ENCODE measurements at places on chromosomes 4 and X.

- DNase-seq: no peak
Observed at GRCh38 chr4:65552057-65552456, 118.2 kb downstream of the EPHA5 start.

GRCh38 chr4:118005883-118006282, 28.4 kb upstream of the NDST3 start:
- DNase-seq: no peak

DNA sequence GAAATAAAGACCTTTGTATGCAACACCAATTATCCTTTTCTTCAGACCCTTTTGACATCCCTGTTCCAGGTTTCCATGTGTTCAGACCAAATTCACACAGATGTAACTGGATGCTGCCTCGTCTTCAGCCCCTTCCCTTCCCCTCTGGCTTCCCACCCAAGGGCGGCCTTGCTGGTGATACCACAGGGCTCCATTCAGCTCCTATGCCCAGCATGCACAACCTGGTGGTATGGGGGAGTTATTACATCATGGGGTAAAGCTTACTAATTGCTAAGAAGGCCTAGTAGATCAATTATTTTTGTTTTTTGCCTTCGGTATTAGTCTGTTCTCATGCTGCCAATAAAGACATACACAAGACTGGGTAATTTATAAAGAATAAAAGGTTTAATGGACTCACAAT, 317.0 kb upstream of the CXXC4 start:
- DNase-seq: no peak

DNA sequence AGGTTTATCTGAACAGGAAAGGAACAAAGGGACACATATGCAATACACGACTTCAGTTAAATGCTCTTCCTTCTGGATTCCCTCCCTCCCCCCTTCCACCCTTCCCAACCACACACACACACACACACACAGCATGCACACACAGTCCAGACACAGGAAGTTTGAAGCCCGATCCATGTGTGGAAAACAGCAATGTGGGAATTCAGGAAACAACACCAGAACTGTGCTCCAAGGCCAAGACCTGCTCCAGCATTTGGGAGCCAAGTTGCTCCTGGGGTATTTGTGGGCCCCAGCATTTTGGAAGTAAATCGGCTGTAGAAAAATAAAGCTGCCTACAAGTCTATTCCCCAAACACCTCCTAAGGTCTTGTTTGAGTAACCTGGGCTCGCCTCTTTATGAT, 5.6 kb upstream of the AMOT start:
- DNase-seq: no peak

DNA sequence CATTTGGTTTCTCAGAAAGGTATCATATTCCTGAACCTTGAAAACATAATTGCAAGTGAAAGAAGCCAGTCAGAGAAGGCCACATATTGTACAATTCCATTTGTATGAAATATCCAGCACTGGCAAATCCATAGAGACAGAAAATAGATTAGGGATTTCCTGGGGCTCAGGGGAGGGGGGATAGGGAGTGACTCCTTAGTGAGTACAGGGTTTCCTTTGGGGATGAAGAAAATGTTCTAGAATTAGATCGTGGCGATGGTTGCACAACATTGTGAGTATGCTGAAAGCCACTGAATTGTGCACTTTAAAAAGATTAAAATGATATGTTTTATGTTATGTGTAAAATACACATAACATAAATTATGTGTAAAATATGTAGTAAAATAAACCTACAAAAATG, 10.3 kb downstream of the XPNPEP2 start:
- no peak for DNase-seq

GRCh38 chr4:102503831-102504786, 3.0 kb downstream of the NFKB1 start:
- DNase-seq: no peak

- no peak for DNase-seq
Observed at GRCh38 chr4:86256086-86256485, 103.8 kb downstream of the MAPK10 start.

DNA sequence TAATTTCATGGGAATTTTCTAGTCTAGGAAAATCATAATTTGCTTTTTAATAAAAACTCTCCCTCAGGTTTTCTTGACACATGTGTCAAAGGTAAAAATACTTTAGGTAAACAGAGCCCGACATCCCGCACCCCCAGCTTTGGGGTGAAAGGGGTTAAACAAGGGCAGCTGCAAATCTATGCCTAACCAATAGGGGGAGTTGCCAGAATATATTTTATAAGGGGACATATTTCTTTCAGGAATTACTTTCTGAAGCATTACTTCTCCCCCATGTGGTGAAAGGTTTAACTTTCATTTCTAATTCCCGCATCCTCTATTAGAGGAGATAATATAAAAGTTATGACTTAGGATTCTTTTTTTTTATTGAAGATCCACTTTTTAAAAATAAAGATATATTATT, 53.9 kb upstream of the HEPH start:
- no peak for DNase-seq

- no peak for DNase-seq
Observed at GRCh38 chrX:115400960-115401359, 111.4 kb downstream of the LUZP4 start.

- DNase-seq: no peak
Observed at GRCh38 chr4:25624616-25625015, 31.0 kb upstream of the SLC34A2 start.

DNA sequence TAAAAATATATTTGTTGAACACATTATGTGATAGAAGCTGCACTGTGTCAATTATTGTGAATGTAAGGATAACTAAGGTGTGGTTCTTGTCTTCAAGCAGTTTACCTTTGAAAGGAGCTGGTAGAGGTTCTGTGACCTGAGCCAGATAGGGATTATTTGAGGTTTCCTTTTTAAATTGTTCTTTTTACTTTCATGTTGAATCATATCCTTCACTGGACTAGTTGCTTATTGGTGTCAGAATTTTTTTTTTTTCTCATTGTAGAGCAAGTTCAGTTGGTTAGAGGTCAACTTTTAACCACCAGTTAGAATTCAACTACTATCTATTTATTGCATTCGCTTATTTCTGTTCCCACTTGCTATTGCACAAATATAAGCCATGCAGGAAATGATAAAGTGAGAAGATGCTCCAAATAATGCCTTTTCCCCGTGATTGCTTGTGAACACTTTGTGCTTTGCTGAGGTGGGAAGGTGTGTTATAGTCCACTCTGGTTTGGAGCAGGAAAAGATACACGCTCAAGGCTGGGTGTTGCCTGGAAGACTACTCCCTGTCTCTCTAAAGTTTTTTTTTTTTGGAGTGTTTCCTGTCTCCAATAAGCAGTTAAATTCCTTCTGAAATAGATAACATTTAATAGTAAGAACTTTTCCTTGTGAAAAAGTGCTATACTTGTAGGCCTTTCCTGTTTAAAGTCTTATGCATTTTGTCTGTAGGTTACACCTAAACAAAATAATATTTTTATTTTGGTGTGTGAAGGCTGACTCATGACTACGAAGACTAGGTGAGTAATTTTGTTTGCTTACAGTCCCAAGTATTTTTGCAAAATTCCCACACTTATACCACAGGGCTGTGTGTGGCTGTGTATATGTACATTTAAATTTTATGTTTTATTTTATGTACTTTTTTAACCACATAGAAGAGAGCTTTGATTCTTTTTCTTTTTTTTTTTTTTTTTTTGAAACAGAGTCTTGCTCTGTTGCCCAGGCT, 83.8 kb upstream of the LCORL start:
- no peak for DNase-seq

GRCh38 chr4:177403746-177404145, 38.5 kb downstream of the AGA start:
- no peak for DNase-seq

DNA sequence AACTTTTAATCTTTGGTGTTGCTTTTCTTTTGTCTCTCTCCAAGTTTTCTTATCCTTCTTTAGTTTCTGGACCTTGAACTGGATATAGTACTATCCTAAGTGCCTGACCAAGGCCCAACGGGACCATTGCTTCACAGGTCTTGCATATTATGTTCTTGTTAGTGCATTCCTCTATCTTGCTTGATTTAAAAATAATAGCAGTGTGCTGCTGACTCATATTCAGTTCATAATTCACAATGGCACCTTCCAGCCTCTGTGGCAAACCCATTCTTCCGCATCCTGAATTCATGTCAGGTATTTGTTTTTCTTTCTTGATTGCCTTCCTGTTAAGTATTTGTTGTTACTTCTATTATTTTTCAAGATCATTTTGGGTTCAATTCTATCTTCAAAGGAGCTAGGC, 197.1 kb upstream of the GIMD1 start:
- DNase-seq: no peak

DNA sequence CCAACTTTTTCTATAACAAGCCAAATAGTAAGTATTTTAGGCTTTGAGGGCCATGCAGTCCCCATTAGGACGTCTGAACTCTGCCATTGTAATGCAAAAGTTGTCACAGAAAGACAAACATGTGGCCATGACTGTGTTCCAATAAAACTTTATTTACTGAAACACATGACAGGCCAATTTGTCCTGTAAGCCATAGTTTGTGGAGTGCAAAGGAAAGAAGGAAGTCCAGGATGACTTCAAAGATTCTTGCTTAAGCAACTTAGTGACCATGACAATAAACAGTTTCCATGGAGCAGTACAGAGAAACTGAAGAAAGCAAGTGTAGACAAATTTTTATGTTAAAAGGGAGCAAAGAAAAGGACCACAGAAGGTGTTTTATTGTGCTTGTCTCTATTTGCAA, 35.0 kb upstream of the MYOZ2 start:
- no peak for DNase-seq

DNA sequence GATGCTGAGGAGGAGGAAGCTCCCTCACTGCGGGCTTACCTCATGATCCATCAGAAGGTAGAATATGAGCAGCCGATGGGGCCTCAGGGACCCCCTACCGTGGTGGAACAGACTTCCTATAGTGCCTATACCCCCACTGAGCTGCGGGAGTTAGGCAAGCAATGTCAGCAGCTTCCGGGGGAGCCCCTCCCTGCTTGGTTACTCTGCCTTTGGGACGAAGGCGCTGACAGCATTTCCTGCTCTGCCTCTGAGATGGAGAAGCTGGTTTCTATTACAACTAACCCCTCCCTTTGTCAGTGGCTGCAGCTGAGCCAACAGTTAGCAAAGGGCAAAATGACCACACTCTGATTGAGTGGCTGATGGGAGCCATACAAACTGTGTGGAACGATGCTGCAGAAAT, 430.7 kb downstream of the IDS start:
- DNase-seq: no peak

DNA sequence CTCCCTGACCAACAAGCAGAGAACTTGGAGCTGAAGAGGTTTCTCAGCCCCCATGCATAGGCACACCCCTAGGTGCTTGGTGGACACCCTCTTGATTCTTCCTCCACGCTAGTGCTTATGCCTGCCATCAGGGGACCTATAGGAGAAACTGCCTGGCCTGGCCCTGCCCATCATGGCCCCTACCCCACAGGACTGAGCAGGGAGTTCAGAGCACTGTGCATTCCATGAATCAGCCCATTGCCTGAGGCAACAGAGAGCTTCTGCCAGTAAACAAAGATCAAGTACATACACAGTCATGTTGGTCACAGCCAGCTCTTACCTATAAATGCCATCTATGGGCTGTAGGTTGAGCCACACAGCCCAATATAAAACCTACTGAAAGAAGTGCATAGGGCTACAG, 99.1 kb upstream of the EDNRA start:
- DNase-seq: no peak

GRCh38 chr4:56080384-56080783, 131.6 kb downstream of the CEP135 start:
- DNase-seq: no peak

DNA sequence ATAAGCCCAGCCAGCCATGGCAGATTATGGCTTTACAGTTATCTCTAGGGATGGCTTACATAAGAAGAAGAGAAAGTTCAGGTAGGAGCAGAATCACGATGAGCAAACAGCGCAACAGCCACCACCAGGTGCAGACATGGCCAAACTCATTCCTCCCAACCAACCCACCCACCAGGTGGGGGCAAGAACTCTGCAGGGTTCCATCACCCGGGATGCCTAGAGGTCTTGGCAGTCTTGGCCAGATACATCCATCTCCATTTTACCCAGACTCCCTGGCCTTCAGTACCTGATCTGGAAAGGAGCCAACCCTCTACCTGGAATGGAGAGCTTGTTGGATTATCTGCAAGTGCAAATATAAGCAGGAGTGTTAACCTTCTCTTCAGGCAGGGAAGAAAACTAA, 7.5 kb downstream of the TSC22D3 start:
- DNase-seq: no peak

- no peak for DNase-seq
Observed at GRCh38 chrX:18031726-18032375, 170.8 kb upstream of the RAI2 start.
